Natural killer cell treated with Interleukin-12 subunit alpha and Interleukin-12 subunit beta and Interleukin-15 and Interleukin-18, amount 100 ng/mL, for 72 hours (primary cell): ENCODE measurements at places on chromosomes 2 and 18. TPM values are rescaled to one million over a fixed set of nuclear protein-coding genes. Genes with fewer than 3 reads are reported as not detected.
A peak's percentile ranks its signal among the peaks of the same experiment; 100 is the strongest.

DNA sequence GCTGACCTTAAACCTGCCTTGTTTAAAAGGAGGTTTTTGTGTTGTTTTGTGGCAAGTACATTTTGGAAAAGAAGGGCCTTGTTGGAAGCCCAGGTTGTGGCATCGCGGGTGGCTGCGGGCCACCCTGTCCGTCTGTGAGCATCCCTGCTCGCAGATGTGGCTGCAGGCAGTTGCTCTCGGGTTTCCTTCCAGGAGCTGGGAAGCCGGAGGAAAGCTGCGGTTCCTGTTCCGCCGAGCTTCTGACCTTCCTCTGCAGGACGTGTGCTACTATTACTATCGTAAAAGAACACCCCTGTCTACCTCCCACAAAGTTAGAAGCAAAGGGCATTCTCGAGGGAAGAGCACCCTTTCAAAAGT, 766 bp downstream of the MFF start:
- DNase-seq = no peak

The B3GNT7 gene
- 12.6 TPM for total RNA-seq

The TRIM43 gene
- total RNA-seq = not detected

DNA sequence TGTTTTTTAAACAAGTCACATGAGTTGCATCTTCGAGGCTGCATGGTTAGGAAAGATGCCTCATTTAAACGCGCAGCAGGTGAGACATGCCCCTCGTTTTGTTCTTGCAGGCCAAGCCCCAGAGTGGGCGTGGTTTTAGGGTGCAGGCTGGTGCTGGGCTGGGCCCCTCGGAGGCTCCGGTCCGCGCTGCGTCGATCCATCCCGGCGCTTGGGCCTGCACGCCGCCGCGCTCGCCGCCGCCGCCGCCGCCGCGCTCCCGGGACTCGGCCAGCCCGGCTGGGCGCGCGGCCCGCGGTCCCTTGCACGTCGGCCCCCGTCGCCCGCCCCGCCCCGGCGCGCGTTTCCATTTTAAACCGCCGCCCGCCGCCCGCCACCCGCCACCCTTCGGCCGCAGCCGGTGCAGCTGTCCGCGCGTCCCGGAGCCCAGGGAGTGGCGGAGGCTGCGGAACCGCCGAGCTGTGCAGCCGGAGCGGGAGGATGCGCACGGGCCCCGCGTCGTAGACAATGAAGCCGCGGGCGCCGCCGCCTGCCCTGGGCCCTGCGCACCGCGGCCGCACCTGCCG, 175.5 kb downstream of the AGAP1 start:
- DNase-seq = peak; percentile 76

The CIB4 gene
- total RNA-seq = not detected

- no peak for DNase-seq
These were observed 54.7 kb downstream of the SCN9A start for GRCh38 chr2:166321076-166321475.

DNA sequence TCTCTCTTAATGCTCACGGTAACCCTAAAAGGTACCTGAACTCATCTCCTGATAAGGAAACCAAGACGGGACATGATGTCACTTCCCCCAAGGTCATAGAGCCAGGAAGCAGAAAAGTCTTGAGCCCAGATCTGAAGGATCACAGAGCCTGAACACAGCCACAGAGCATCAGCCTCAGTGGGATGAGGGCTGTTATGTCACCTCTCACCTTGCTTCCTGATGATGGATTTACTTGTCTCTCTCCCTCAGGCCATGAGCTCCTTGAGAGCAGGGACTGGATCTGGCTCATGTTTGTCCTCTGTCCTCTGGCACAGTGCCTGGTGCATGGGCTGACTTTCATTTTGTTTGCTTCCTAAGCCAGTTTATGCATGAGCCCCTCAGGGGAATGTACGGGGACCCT, 54.2 kb downstream of the SERTAD2 start:
- DNase-seq = no peak

GRCh38 chr2:19887510-19887909, 14.3 kb downstream of the TTC32 start:
- DNase-seq = no peak

The VWA3B gene
- not detected for total RNA-seq

- no peak for DNase-seq
These were observed 28.4 kb downstream of the OTX1 start for GRCh38 chr2:63078852-63079606.

GRCh38 chr2:124347209-124347608, 322.1 kb downstream of the CNTNAP5 start:
- DNase-seq = no peak

- DNase-seq = no peak
These were observed 1132.4 kb upstream of the CDH2 start for GRCh38 chr18:29309366-29309765.

DNA sequence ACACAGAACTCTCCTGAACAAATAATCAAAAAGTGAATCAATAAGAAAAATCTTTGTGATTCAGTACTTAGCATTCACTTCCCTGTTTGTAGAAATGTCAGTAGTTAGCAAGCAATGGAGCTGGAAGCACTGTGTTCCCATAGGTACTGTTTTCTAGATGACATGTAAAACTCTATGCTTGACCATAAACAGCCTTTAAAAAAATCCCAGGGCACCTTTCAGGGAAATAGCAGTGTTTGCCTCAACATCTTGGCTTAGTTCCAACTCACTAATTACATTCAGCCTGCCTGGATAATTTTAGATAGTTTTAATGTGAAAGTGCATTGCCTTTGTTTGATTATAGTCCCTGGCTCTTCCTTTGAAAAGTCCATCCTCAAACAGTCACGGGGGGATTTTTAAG, 721.8 kb downstream of the ERBB4 start:
- no peak for DNase-seq

GRCh38 chr2:228018311-228018710, 146.9 kb downstream of the DAW1 start:
- DNase-seq = no peak

DNA sequence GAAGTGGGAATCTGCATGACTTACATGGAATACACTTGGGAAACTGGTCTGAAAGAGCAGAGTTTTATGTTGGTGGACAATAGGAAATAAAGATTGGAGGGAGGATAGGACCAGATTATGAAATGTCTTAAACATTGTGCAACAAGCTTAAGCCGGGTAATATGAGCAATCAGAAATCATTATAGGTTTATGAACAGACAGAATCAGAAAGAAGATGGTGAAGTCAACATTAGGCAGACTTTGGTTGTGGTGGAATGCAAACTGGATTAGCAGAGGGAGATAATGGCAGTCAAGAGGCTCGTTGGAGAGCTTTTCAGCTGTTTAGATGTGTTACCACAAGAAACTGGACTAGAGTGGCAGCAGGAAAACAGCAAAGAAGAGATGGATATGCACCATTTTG, 43.5 kb downstream of the CRIM1 start:
- DNase-seq = no peak

The CCDC121 gene
- not detected for total RNA-seq

The ZNG1B gene
- 36.6 TPM for total RNA-seq

DNA sequence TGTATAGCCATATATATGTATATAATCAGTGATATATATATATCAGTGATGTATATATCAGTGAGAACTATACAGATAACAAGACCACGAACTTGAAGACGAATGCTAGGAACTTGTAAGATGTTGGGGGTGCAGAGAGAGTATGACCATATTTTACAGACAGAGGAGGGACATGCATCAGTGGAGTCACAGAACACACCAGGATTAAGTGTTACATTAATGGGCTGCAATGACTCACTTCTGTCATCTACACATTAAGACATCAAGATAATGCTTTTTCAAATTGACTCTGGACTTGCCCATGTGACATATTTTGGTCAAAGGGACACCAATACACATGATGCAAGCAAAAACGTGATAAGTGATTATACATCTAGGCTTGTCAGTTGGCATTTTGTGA, 501.0 kb downstream of the LRRTM4 start:
- no peak for DNase-seq

The CDK5R2 gene
- not detected for total RNA-seq

The FOXI3 gene
- not detected for total RNA-seq

DNA sequence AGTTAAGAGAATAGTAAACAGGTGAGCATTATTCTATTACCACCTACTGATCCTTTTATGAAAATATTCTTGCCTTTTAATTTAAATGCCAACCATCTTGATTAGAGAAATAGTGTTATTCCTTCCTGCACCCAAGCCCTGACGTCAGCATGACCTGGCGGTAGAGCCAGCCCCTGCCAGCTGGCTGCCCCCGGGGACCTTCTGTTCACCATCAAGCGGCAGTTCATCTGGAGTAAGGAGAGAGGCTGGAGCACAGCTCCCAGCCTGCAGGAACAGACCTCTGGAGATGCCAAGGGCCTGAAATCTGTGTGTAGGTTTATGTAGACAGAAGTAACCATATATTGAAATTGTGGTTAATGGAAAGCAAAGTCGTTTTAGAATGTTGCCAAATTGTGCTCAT, 171.8 kb downstream of the GBX2 start:
- no peak for DNase-seq
